NCI-H2081 treated with DMSO at 0.1 percent for 48 hours (cell line): ENCODE measurements at places on chromosomes 4 and X.

- no peak for DNase-seq
Observed at GRCh38 chr4:38980903-38981676, 51.1 kb downstream of the TMEM156 start.

- no peak for DNase-seq
Observed at GRCh38 chrX:27966955-27967354, 14.3 kb downstream of the DCAF8L1 start.

- DNase-seq: no peak
Observed at GRCh38 chrX:79084923-79085322, 59.6 kb upstream of the GPR174 start.

DNA sequence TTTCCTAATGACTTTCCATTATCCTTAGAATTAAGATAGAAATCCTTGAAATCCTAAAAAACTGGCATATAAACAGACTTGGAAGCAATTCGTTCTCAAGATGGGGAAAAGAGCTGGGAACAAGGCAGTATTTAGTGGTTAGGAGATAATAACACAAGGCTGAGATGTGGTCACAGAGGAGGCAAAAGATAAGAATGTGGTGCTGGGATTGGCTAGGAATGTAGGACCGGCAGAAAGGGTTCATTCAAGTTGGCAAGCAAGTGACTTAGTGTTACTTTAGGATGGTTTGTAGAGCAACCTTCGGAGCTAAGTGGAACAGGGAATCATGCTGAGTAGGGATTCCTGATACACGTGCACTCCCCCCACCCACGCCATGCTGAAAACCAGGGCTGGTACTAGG lies 121.9 kb upstream of the RPS6KA3 start:
- no peak for DNase-seq

DNA sequence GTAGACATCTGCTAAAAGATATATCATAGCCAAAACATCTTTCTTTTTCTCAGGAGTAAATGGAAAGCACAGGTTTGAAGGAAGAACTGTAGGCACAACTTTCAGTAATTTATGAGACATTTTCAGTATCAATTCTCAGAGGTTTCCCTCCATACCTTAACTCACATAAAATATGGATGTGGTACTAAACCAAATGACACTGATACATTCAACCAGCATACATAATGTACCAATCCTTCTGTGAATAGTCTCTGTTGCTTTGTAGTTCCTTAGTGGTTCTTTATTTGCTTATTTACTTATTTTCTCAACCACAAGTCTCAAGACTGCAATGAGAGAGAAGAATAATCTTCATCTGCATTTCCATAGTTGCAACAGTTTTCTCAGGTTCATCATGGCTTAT lies 96.1 kb downstream of the ARHGAP24 start:
- no peak for DNase-seq

DNA sequence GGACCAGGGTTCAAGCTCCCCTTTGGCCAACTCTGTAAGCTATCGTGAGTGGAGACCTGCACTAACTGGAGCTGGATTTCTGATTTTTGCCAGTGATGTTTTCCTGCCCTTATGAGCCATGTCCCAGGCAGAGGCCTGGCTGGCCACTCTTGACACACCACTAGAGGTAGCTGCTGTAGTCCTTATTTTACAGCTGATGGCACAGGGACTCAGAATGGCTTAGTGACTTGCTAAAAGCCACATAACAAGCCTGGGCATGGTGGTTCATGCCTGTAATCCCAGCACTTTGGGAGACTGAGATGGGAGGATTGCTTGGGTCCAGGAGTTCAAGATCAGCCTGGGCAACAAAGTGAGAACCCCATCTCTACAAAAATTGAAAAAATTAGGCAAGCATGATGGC lies 33.4 kb downstream of the CYTL1 start:
- DNase-seq: no peak

- DNase-seq: no peak
Observed at GRCh38 chrX:150463566-150463965, 100.4 kb downstream of the MAMLD1 start.

- no peak for DNase-seq
Observed at GRCh38 chr4:124321364-124321763, 391.2 kb downstream of the ANKRD50 start.

DNA sequence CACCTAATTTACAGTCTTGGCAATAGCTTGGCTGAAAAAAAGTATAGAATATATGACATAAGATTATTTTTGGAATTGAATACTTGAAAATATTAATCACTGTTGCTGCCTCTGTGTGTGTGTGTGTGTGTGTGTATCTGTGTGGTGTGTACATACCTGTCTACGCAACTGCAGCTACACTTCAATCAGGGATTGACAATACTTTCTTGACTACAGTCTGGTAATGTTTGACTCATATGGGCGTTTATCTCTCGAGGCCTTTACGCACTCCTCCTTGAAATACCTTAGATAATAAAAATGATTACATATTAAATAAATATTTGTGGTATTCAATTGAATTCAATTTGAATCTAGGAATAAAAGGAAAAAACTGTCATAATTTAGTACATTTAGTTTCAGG lies 565.2 kb downstream of the PCDH18 start:
- DNase-seq: no peak

- peak; percentile 8 for DNase-seq
Observed at GRCh38 chr4:81452452-81453006, 19.2 kb downstream of the RASGEF1B start.

DNA sequence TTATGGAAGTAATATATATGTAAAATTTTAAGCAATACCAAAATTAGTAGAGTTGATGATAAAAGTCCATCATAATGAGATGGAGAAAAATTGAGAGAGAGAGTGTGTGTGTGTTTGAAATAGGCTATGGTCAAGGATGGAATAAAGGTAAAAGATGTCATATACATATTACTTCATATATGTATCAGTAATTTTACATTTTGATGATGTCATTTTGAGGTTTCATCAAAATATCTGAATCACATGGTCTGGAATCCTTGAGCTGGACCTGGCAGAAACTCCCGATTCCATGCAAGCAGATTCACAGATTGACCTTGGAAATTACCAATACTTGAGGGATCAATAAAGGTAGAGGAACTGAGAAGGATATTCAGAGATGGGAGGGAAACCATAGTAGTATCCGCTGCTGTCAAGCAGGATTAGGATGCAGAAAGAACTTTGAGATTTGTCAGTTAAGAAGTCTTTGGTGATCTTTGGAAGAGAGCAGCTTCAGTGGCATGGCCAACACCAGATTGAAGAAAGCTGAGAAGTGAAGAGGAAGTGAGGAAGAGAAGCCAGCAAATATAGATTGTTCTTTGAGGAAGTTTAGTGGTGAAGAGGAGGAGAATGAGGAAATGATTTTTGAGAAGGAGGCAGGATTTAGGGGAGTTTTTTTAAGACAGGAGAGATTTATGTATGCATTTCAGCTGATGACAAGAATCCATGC lies 21.5 kb downstream of the DNAAF6 start:
- DNase-seq: no peak

GRCh38 chr4:37438564-37439279 lies 194.2 kb downstream of the NWD2 start:
- DNase-seq: no peak

DNA sequence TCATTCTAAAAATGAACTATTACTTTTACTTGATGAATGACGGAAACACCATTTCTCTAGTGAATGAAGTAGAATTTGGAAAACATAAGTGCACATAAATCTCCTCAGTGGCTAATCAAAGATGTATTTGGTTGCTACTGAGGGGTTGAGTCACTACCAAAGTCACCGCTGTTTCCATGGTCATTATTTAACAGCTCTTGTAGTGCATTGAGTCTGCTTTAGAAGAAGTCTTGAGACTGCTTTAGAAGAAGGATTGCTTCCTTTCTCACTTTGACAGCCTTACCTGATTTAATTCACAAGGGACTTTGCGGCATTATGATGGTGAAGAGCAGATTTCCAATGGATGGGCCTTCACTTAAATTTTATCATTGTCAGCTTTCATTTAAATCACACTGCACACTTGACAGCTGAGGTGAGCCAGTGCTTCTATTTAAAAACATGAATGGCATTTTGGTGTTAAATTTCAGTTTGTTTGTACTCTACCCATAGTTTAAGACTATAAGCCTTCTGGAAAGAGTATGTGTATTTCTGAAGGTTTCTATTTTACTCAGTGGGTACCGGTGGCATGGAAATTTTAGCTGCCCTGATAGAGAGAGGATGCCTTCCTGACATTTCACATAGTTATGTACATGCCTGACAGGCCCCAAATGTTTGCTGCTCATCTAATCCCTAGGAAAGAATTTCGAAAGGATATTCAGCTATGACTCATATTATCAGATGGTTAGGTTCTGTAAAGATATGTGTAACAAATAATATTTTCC lies 9.5 kb downstream of the ASB5 start:
- no peak for DNase-seq

GRCh38 chrX:149433051-149433450 lies 72.1 kb downstream of the IDS start:
- DNase-seq: no peak

- no peak for DNase-seq
Observed at GRCh38 chr4:142913034-142913433, 66.9 kb upstream of the INPP4B start.

- DNase-seq: no peak
Observed at GRCh38 chr4:158873795-158874401, 105.1 kb downstream of the FNIP2 start.

- DNase-seq: no peak
Observed at GRCh38 chr4:53633608-53634007, 42.3 kb upstream of the LNX1 start.

GRCh38 chrX:5681159-5681558 lies 547.5 kb downstream of the NLGN4X start:
- DNase-seq: no peak

DNA sequence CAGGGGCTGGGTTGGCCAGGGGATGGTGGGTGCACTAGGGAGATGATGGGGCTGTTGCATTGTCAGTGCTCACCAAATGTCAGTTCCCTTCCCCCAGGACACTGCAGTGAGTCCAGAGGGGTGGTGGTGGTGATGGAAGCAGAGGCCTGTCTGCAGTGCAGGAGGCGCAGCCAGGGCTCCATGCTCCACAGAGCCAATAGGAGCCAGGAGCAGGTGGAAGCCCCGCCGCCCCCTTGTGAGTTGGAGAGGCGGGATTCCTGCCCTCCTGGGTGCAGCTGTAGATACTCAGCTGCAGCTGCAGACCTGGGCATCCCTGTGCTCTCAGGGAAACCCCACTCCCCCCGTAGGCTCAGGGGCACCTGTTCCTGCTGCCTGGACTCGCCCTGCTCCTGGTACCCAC lies 284.7 kb downstream of the EVC2 start:
- no peak for DNase-seq

DNA sequence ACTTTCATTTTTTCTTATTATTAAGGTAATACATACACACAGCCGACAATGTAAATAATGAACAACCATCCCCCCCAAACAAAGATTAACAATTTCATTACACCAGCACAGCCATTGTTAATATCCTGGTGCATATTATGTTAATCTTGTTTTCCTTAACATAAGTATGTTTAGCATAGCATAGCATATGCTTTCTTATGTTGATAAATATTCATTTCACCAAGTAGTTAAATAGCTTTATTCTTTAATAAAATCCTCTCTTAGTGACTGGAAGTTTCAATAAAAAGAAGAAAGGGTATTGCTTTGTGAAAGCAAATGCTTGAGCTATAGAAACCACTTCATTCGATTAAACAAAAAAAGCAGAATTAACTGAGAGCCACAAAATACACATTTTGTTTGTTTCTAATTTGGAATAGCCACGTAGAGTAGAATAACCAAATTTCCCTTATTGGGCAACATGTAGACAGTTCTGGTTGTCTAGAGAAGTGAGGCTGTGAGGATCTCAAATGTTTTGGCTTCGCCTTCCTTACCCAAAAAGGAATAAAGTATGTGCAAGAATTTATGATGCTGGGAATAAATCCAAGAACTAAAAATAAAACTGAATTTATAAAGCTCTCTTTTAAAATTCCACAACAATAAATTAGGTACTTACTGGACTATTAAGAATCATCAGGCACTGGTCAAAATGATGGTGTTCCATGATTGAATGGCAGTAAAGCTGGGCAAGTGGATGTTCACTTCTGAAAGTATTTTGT lies 118.0 kb downstream of the PDE5A start:
- no peak for DNase-seq

DNA sequence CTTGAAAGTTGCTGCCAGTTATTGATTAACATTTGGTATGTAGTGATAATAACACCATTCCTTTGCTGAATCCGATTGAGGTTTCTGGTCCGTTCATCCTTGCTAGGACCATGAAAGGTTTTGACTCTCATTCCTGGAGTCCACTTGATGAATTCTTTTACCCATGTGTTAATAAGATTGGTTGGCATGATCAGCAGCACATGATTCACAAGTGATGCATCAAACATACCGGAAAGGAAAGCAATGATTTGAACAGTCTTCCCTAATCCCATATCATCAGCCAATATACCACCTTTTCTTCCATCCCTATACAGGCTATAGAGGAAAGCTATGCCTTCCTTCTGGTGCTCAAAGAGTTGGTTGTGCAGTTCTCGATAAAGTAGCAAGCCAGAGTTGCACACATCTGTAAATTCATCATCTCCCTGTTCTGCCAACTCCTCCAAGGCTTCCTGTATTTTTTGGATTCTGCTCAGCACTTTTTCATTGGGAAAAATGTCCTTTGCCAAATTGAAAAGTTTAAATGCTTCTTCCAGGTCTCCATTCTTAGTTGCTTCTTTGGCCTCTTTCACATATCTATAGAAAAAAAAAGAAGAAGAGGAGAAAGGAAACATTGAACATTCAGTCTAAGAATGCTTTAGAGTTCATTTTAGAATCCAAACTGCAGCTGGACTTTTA lies 26.7 kb downstream of the PIN4 start:
- DNase-seq: no peak

GRCh38 chrX:46545111-46546005 lies at the start of gene ZNF674:
Gene ZNF674 (minus strand): TSS chrX:46545421. CDS start chrX:46542087, 3,334 bp downstream.
- peak; percentile 39 for DNase-seq

DNA sequence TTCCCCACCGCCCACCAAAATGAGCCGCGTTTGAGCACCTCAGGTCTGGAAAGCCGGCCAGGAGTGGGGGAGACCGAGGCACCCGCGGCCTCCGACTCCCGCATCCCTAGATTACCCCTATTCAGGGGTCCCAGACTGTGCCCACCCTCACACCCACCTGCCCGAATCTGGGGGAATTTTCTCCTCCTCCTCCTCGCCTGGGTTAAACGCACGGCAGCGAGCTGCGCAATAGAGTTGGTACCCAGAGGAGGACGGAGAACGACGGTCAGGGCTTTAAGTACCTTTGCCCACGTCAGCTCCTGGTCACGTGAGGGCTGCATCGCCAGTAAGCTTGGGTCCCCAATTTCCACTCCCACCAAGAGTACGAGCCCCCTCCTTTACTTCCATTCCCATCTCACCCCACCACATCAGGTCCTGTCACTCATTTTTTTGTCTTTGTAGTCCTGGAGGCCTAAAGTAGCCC lies at the start of gene ARMCX2:
Gene ARMCX2, minus strand, starts transcription at position 250 of the 463 bp plus-strand sequence. CDS start 2,262 bp downstream, outside the sequence.
- DNase-seq: no peak

DNA sequence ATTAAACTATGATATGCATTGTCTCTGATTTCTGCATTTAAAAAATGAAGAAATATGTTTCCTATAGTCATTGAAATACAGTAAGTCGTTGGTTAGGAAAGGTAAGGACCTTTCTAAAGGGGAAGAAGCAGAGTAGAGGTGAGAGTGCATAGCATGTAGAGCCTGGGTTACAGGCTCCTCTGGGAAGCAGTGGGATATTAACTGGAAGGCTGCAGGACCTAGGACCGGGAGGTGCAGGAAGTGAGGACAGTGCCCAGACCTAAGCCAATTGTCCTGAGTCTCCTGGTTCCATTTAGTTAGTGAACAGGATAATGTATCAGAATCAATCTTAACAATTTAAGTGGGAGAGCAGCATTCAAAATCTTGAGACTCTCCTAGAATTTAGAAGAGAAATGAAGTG lies 237.1 kb upstream of the NUDT6 start:
- no peak for DNase-seq
